ENCODE measurements at places on chromosomes 13 and 19. TPM values are rescaled to one million over a fixed set of nuclear protein-coding genes. Genes with fewer than 3 reads are reported as not detected.

DNA sequence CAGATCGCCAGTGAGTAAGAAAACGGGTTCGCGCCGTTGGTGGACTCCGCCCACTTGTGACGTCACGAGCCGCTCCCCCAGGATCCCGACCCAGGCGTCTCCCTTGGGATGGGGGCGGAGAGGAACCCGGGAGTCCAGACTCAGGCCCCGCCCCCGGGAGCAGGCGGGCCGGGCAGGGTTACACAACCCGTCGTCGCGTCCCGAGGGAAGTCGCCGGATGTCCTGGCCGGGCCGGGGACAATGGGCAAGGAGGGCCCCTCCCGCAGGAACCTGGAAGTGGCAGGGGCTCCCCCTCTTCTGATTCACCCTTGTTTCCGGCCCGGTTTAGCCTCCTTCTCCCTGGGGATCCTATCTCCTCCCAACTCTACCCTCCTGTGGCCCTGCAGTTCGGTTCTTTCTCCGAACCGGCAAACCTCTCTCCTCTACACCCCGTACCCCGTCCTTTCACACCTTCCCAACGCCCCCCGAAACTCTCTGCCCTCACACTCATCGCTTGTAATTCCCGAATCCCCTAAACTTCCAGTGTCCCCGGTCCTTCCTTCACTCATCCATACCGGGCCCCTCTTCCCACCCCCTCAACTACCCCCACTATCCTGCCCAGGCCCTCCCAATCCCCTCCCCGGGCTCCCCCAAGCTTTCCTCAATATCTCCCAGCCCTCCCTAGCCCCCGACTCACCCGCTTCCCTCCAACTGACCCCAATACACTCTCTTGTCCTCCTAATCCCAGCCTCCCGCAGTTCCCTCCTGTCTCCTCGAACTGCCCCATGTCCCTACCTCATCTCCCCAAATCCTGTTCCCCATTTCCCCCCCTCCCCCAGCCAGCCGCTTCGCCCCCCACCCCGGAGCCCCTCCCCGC lies 20.0 kb upstream of the ERCC1 start:
- DNase-seq = peak; percentile 98

GRCh38 chr13:90613076-90613795 lies 734.3 kb upstream of the MIR17HG start:
- no peak for DNase-seq

- no peak for DNase-seq
Observed at GRCh38 chr13:34628209-34628682, 313.8 kb upstream of the NBEA start.

DNA sequence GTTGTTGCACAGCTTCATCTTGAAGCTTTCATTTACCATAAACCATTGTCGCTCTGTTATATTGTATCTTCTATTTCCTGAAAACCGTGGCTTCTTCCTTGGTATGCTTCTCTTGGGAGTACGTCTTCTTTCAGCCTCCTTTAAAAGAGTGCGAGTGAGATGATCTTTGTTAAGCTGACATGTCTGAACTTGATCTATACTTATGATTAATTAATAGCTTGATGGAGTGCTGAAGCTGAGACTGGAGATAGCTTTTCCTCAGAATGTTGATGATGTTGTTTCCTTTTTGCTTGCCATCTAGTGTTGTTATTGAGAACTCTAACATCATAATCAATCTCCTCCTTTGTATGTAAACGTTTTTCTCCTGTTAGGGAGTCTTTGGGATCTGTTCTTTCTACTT lies 529.3 kb upstream of the SPRY2 start:
- no peak for DNase-seq

DNA sequence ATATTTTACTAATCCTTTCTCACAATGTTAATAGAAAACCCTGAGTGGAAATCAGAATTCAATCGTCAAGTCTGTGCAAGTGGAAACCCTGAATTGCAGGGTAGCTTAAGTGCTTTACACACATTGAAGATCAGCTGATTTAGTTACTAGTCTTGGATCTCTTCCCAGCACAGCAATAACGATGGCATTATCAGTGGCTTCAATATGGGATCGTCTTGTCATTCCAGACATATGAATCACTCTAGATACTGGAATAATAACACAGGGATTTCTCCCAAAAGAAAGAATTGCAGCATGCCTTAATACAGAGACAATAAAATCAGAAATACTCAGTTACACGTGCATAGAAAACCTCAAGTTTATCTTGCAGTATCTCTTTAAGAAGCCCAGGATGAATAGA lies 12.6 kb upstream of the METTL21C start:
- DNase-seq = no peak

KIR2DL3 gene
- not detected for total RNA-seq

ACP7 gene
- not detected for total RNA-seq

CTXN1 gene
- total RNA-seq = not detected

GDF15 gene
- total RNA-seq = 3.2 TPM

FKBP8 gene
- 116 TPM for total RNA-seq

NPAS1 gene
- total RNA-seq = 0.08 TPM

TMEM255B gene
- 5.3 TPM for total RNA-seq

GPR180 gene
- 4.7 TPM for total RNA-seq

All from left lobe of liver (tissue), 2 donors.